ENCODE measurements at places on chromosomes 7 and 10.
A peak's percentile ranks its signal among the peaks of the same experiment; 100 is the strongest.

DNA sequence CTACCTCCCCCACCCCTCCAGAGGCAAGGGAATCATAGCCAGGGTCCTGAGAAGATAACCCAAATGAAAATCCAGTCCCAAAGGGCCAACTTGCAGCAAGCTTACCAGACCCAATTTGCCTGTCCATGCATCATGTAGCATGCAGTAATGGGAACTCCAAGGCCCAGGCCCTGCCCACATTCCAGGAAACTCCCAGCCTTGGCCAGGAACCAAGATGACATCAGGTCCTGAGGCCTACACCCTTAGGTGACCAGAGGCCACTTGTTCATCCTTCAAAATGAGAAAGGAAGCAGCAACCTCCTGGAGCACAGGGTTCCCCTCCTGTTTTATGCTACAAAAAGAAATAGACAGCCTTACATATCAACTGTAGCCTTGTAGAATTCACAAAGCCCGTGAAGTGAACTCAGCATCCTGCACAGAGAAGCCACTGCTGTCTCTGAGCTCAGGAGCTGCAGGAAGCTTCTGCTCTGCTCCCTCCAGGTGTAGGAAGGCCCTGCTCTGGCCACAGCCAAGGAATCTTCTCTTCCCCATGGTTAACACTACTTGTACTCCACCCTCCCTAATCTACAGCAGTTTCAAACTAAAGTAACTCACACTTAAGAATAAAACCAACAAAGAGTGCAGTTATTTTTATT lies 30.3 kb upstream of the GRB10 start:
- peak; percentile 86 for DNase-seq
- no peaks in the 10 kb centered on the region for H3K4me1 ChIP-seq
- no peak overlapping the region for H3K4me3 ChIP-seq
- H3K27me3 ChIP-seq = no peaks in the 10 kb centered on the region

DNA sequence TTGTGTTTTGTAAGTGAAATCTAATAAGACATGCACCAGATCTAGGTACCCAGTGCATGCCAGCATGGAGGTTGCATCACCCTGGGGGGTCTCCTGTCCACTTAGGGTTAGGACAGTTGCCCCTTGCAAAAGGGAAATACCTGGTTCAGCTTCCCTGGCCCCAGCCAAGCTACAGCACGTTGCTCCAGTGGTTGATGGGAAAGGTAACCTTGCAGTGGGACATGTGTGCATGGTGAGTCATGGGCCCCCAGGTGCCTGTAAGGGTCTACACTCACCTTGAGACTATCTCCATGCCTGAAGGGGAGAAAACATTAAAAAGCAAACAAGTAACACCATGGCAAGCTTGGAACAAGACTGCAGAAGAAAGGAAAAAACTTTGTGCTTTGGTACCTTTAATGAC lies 143.9 kb downstream of the LSM5 start:
- no peak overlapping the region for H3K27ac ChIP-seq
- H3K4me3 ChIP-seq = no peak overlapping the region
- H3K4me1 ChIP-seq = no peaks in the 10 kb centered on the region

DNA sequence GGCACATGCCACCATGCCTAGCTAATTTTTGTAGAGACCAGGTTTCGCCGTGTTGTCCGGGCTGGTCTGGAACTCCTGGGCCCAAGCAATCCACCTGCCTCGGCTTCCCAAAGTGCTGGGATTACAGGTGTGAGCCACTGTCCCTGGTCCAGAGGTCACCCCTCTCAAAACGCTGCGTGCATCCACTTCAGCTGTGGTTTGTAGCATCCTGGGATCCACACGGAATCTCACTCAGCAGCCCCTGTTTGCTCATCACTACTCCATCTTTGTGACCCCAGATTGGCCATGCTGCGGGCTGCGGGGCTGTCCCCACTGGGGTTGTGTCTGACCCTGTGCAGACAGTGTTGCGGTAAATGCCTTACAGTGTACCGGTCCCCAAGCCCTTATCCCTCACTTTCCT lies 3.5 kb downstream of the INPP5A start:
- H3K4me1 ChIP-seq = peaks cover 16% of the 10 kb centered on the region
- no peak overlapping the region for H3K27ac ChIP-seq
- no peak overlapping the region for H3K4me3 ChIP-seq
- no peaks in the 10 kb centered on the region for H3K27me3 ChIP-seq

- DNase-seq = no peak
- H3K4me3 ChIP-seq = no peak overlapping the region
- no peak overlapping the region for H3K27ac ChIP-seq
- H3K36me3 ChIP-seq = no peaks in the 10 kb centered on the region
These were observed 779.3 kb downstream of the INHBA start for GRCh38 chr7:40923626-40924025.

- no peak overlapping the region for H3K27ac ChIP-seq
- DNase-seq = no peak
These were observed 177.6 kb upstream of the SEMA3A start for GRCh38 chr7:84372155-84372621.

- no peak overlapping the region for H3K4me3 ChIP-seq
- DNase-seq = no peak
- H3K36me3 ChIP-seq = no peaks in the 10 kb centered on the region
- no peaks in the 10 kb centered on the region for H3K4me1 ChIP-seq
- no peak overlapping the region for H3K27ac ChIP-seq
These were observed 493.1 kb downstream of the AUTS2 start for GRCh38 chr7:70091362-70091761.

DNA sequence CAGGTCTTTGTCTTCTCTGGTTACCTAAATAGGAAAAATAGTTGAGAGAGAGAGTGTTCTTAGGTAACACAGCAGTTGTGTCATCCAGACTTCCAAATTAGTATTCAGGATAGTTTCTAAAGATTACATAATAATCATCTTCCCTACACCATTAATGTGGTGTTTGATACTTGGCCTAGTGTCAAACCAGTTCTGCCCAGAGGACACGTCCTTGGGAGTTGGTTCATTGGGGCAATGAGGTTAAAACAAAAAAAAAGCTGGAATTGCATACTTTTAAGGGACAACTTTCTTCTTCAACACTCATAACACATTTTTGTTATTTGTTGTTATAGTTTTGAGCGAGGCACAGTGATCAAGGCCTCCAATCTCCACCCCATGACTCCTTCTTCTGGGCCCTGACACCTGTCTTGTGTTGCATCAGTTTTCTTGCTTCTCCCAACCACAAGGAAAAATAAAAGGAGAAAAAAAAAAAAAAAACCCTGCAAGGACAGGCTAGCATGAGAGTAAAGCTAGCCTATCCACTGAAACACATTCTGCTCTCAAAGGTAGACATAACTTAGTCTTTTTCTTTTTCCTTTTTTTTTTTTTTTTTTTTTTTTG lies 28.8 kb downstream of the STN1 start:
- H3K36me3 ChIP-seq = no peaks in the 10 kb centered on the region
- H3K27ac ChIP-seq = peak overlapping the region; percentile 82
- no peaks in the 10 kb centered on the region for H3K27me3 ChIP-seq
- H3K4me3 ChIP-seq = no peak overlapping the region

DNA sequence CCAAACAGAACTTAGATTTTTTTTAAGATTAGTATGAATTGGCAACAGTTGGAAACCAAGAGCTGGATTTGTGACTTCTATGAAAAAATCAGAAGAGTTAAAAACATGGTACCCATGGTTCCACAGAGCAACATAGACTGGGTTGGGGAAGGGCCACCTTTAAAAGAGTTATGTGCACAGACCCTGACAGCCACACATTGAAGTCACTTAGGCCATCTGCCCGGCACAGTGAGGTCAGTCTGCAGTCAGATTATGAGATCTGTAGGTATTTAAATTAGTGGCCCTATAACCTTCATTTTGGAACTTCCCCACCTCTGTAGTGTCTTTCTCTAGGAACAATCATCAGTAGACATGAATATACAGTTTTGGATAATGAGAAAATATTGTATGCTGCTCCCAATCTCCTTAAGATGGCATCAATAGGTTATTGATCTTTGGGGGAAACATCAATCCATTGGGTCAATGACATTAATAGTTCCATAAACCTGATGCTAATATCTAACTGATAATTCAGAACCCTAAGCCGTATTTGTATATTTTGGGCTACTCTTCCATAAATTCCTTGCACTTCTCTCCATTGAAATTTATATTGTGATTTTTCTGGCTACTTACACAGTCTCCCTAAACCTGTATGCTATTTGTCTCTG lies 7.0 kb downstream of the ANKRD1 start:
- H3K27me3 ChIP-seq = no peaks in the 10 kb centered on the region
- no peaks in the 10 kb centered on the region for H3K36me3 ChIP-seq
- no peak for DNase-seq
- no peak overlapping the region for H3K4me3 ChIP-seq

DNA sequence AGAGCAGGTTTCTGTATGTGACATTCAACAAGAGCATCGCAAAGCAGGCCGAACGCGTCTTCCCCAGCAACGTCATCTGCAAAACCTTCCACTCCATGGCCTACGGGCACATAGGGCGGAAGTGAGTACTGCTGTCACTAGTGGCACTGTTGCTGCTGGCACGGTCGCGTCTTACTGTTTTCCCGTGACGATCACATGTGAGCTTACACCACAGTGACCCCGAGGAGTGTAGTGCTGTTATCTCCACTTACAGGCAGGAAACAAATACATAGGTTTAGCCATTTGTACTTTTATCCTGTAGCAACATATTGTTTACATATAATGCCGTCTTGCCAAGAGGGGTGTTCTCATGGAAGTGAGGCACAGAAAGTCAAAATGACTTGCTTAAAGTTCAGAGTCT lies 25.4 kb downstream of the FBH1 start:
- H3K36me3 ChIP-seq = peaks cover 82% of the 10 kb centered on the region
- H3K27me3 ChIP-seq = no peaks in the 10 kb centered on the region
- no peak for DNase-seq
- H3K4me1 ChIP-seq = no peaks in the 10 kb centered on the region

GRCh38 chr7:100490483-100491191 lies 6.9 kb downstream of the NYAP1 start:
- H3K4me3 ChIP-seq = no peak overlapping the region
- no peak for DNase-seq
- H3K4me1 ChIP-seq = peaks cover 5% of the 10 kb centered on the region
- no peak overlapping the region for H3K27ac ChIP-seq
- H3K27me3 ChIP-seq = no peaks in the 10 kb centered on the region

DNA sequence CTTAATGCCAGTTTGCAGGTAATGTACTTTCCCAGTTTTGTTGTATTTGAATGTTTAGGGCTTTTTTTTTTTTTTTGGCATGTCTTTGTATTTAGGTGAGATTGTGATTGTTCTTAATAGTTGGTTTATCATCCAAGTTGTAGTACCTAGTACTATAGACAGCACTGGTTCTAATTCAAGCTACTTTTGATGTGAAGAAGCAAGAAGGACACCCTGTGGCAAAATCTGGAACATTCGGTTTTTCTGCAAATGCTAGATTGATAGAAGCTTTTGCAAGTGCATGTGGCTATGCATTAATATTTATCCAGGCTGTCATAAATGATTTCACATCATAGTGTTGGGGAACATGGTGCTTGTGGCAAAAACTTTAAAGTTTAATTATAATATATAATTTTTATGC lies 248.9 kb downstream of the FOXP2 start:
- no peaks in the 10 kb centered on the region for H3K4me1 ChIP-seq
- no peaks in the 10 kb centered on the region for H3K27me3 ChIP-seq
- H3K27ac ChIP-seq = no peak overlapping the region
- H3K4me3 ChIP-seq = no peak overlapping the region

DNA sequence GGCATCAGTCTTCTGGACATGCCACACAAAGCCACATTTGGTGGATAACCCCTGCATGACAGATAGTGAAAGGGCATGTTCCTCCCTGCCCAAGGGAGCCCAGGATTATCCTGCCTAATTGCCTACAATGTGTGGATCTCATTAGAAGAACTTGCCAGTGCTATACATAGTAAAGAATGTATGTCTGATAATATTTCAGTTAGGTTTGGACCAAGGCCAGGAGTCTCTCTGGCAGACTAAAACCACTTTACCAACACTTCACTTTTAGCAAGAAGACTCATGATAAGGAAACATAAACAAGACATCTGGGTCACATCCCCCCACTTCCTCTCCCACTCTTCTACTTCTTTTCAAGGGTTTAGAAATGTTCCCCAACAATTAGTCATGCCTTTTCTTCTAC lies 196.7 kb downstream of the MTERF1 start:
- no peak overlapping the region for H3K27ac ChIP-seq
- DNase-seq = no peak
- no peaks in the 10 kb centered on the region for H3K27me3 ChIP-seq
- no peaks in the 10 kb centered on the region for H3K36me3 ChIP-seq
- no peak overlapping the region for H3K4me3 ChIP-seq

DNA sequence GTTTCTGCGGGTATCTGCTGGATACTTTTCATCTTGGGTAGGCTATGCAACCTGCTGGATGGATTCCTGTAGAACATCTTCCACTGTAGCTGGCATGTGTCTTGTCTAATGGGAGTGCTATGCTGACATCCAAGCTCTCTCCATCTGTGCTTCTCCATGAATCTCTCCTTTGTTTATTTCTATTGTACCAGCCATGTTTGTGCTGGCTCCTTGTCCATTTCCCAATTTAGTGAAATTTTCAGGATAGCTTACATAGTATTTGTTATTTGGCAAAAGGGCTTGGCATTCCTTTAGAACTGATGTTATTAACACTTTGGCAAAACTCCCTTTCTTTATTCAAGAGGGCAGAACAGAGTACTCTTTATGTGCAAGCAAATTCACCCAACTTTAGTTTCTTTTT lies 198.0 kb downstream of the CSTF2T start:
- H3K27ac ChIP-seq = no peak overlapping the region
- no peak for DNase-seq
- no peak overlapping the region for H3K4me3 ChIP-seq
- no peaks in the 10 kb centered on the region for H3K36me3 ChIP-seq
- no peaks in the 10 kb centered on the region for H3K4me1 ChIP-seq

GRCh38 chr7:67896721-67897120 lies 900.1 kb downstream of the TYW1 start:
- no peak overlapping the region for H3K4me3 ChIP-seq
- H3K27me3 ChIP-seq = no peaks in the 10 kb centered on the region
- no peak overlapping the region for H3K27ac ChIP-seq
- H3K4me1 ChIP-seq = no peaks in the 10 kb centered on the region

GRCh38 chr7:25398418-25398817 lies 170.1 kb upstream of the NPVF start:
- H3K36me3 ChIP-seq = no peaks in the 10 kb centered on the region
- no peak overlapping the region for H3K4me3 ChIP-seq
- no peak overlapping the region for H3K27ac ChIP-seq
- no peaks in the 10 kb centered on the region for H3K4me1 ChIP-seq

DNA sequence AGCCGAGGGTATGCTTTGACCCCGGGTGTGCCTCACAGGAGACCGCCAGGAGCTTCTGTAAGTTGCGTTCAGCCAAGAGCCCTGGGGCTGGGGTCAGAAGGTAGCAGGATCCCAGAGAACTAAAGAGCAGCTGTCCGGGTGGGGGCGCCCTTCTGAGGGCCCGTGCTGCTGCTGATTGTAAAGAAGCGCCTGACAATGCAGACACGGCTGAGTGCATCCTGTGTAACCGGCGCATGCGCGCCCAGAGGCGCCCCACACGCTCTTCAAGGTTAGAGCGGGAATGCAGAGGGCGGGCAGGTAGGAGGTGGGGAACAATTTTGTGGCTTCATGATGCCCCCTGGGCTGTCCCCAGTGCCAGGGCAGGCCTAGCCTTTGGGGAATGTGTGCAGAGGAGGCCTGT lies 210.2 kb upstream of the CTBP2 start:
- H3K27me3 ChIP-seq = no peaks in the 10 kb centered on the region
- no peaks in the 10 kb centered on the region for H3K4me1 ChIP-seq
- peak; percentile 34 for DNase-seq
